T-cell (primary cell): ENCODE measurements at places on chromosomes 12 and 14. TPM values are rescaled to one million over a fixed set of nuclear protein-coding genes. Genes with fewer than 3 reads are reported as not detected.

- no peak for DNase-seq
These were observed 59.4 kb upstream of the FICD start for GRCh38 chr12:108455706-108456105.

DNA sequence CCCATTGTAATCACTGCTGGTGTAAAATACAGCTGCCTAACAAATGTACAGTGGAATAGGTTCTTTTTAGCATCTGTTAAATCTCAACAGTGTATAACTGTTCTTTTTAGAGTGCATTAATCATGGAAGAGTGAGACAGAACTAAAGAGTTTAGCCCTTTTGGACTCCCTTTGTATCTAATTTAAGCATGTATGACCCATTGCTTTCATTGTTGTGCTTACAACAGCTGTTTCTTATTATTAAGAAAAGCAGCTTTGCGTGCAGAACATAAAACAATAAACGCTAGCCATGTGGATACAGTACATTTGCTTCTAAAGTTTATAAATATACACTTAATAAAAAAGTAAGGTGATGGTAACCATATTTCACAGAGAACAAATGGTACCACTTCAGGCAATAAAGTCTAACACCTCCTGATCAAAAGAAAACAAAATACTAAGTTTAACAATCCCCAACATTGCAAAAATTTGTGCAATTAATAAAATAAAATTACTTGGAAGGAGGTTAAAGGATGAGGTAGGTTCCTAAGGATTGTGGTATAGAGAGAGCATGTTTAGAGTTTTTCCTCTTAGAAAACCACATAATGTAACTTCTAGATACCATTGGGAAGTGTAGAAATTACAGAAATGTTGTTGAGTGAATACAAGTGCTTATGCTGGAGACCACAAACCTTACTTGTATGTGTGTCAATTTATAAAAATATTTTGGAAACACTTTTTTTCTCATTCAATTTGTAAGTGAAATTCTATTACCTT lies 448.7 kb downstream of the SLC6A15 start:
- DNase-seq = no peak

The NFATC4 gene
- total RNA-seq = 0.16 TPM

- DNase-seq = no peak
These were observed 16.7 kb downstream of the FNTB start for GRCh38 chr14:65003394-65003793.

The SLC8A3 gene
- total RNA-seq = not detected

The RDH5 gene
- 13.0 TPM for total RNA-seq

DNA sequence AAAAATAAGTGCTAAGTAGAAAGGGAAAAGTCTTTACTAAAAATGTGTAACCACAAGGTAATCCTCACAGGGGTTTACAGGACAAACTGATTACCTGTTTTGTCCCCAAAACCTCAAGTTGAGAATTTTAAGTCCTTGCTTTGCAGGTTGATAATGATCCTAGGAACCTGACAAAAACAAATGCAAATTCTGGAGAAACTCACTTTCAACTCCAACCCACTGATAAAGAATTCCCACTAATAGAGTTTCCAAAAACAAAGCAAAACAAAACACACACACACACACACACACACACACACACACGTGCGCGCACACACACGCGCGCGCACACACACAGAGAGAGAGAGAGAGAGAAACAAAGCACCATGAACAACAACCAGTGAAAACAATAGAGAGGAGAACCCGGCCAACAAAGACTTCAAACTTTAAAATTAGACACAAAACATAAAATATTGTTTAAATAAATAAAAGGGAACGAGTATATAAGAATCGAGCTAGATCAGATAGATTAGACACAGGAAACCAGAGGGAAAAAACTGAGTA lies 187.0 kb upstream of the FOXN3 start:
- no peak for DNase-seq

- no peak for DNase-seq
These were observed 1126.7 kb downstream of the AACS start for GRCh38 chr12:126191949-126192348.

GRCh38 chr14:50379563-50379962 lies 17.1 kb downstream of the CDKL1 start:
- DNase-seq = no peak

The CISTR gene
- total RNA-seq = not detected

The KERA gene
- total RNA-seq = not detected
